ENCODE measurements at places on chromosomes 16 and 17.

DNA sequence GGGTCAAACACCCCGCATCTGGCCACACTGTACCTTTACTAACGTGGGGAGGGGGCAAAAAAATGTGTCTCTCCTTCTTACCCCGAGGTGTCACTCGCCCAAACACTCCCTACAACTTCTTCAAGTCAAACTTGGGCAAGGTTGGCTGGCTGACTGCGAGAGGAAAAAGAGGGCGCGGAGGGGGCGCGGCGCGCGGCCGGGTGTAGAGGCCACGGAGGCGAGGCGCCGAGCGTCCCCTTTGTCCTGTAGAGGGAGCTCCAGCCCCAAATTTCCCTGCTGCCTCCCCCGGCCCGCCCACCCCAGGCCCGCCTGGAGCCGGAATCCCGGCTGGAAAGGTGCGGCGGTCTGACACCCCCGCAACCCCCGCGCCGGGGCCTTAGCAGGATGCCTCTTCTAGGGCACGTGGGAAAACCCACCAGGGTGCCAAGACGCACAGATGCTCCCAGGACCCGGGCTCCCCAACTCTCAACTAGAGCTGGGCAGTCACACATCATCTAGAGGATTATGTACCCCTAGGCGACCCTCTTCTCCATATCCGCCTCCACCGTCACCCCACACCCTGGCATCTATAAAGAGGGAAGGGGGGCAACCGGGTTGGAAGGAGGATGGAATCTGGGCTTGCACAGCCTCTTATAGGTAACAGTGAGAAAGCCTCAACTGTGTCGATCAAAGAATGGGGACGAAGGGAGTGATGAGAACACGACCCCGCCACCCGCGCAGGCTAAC is 4.2 kb downstream of the IRX3 start:
- peak; percentile 37 for DNase-seq

DNA sequence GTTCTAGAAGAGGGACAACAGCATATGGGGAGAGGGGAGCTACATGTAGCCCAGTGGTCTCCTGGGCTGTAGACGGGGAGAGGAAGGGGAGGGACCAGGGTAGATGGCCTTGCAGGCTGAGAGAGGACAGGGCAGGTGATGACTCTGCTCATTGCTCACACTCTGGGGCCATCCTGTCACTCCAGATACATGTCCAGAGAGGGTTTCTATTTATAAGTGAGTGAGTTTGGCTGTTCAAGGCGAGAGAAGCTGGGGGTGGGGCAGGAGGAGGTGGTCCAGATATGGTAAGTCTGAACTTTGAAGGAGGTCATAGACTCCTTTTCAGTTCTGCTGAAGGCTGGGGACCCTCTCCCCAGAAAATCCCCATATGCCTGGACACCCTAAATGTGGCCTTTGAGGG is 22.2 kb downstream of the CACNA1G start:
- DNase-seq = no peak

DNA sequence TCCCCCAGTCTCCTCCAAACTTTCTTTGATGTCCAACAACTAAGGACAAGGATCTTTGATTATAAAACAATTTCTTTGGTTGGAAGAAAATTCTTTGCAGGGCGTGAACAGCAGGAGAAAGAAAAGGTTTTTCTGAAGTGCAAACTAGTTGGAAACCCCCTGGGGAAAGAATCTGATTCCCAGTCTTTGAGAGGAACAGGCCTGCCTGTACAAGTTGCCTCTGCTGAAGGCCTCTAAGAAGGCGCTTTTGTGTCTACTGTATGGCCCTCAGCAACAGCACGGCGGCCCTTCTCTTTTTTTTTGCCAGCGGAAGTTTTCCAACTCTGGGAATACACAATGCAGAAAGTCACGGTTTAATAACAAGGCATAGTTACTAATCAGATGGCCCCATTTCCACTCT is 14.0 kb downstream of the RNF43 start:
- no peak for DNase-seq

- peak; percentile 8 for DNase-seq
These were observed 33.9 kb upstream of the ZNF423 start for GRCh38 chr16:49889725-49890397.

- no peak for DNase-seq
These were observed 1.2 kb upstream of the MAFG start for GRCh38 chr17:81928544-81929252.
